ENCODE measurements at places on chromosomes 1 and 21.
A peak's percentile ranks its signal among the peaks of the same experiment; 100 is the strongest.

GRCh38 chr1:51819810-51820209, 58.7 kb downstream of the NRDC start:
- DNase-seq: no peak

DNA sequence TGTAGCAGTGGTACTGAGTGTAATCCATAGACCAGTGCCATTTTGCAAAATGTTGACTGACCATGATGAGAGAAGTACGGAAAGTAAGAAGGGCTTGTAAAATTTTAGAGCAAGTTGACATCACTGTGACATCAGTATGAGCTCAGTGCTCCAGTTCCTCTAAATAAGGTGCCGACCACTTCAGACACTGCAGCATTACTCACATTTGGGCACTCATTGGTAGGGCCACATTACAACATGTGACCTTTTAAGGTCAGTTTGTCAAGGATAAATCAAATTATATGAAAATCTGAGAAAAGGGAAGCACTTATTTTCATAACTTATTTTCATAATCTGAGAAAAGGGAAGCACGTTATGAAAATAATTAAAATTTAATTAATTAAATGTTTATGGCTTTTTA, 128.0 kb upstream of the ERG start:
- no peak for DNase-seq

DNA sequence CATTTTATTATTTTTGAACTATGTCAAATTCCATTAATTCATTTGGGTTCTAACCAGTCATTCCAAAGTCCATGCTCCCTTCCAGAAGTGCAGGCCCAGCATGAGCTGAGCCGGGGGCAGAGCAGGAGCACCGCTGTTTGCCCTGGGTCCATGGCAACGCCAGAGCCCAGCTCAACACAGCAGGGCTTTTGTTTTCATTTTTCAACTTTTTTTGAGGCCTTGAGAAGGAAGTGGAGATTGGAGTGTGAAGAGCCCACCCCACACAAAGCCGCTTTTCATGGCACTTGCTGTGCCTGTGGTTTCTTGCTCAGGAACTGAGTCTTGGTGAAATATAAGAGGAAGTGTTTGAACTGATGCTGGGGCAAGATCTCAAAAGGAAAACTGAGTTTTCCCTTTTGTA, 13.2 kb upstream of the PRMT2 start:
- DNase-seq: peak; percentile 77

DNA sequence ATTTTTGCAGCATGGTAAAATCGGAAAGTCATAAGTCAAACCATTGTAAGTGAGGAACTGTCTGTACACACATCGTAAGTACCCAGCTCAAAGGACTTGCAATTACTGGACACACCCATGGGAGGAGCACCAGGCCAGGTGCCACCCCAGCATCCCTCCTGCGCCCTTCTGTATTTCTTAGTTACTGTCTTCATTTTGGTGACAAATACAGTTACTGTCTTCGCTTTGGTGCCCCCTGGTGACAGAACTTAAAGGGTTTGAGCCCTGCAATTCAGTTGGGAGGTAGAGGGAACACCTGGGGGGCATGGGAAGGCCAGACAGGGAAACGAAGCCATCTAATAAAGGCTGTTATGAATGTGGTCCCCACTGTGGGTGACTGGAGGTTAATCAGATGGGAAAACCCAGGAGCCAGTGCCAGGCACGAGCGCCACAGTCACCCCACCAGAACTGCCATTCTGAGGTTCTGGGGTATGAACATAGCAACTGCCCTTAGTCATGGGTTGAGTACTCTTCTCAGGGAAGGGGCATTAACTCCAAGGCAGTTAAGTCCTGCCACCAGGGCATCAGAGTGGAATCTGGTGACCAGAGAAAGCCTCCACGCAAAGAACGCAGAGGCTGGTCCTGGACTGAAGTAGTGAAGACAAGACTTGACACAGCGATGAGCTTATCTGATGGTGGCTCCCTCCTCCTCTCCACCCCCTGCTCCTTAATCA, 612.9 kb downstream of the PTPRU start:
- peak; percentile 64 for DNase-seq

DNA sequence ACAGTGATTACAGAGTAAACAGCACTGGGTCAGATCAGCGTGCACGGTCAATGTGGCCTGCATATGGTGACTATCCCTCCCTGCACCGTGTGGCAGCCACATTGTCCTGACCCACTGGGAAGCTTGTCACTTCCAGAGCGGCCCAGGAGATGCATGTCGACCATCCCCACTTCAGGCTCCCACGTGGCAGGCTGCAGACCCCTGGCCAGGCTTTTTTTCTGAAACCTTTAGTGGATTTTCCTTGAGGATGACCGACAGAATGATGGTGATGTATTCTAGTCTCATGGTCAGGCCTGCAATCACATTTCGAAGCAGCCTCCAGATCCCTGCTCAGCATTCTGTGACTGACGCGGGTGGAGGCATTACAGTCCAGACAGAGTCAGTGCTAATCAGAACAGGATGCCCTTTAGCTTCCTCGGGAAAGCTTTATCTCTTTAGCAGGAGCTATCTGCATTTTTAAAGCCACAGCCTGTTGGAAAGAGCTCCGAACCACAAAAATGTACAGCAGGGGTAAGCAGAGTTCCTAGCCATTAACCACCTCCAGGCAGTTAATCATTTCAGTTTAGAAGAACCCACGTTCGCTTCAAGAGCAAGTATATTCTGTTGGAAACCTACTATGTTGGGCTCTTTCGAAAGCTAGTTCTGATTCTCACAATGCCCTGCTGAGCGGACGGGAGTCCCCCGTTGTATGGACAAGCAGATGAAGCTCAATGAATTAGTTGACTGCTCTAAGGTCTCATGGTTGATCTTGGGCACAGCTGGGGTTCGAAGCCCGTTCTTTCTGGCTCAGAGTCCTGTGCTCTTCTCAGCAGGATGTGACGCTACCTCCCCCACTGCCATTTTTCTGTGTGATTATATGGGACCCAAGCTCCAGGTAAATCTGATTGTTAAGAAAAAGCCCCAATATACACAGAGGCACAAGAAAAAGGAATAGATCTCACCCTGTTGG, 56.5 kb downstream of the IRF2BP2 start:
- peak; percentile 93 for DNase-seq

- no peak for DNase-seq
Measured at GRCh38 chr1:38088366-38088765, 41.8 kb upstream of the POU3F1 start.

DNA sequence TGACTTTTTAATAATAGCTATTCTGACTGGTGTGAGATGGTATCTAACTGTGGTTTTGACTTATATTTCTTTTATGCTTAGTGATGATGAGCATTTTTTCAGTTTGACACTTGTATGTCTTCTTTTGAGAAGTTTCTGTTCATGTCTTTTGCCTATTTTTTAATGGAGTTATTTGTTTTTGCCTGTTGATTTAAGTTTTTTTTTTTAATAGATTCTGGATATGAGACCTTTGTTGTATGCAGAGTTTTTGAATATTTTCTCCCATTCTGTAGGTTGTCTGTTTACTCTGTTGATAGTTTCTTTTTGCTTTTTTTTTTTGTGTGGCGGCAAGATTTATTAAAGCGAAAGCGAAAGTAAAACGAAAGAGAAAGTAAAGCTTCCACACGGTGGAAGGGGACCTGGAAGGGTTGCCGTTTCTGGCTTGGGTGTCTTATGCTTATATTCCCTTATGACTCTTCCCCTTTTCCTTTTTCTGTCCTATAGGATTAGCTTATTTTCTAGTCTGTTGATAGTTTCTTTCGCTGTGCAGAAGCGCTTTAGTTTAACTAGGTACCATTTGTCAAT, 67.6 kb downstream of the TBX19 start:
- DNase-seq: no peak
